ENCODE measurements at places on chromosomes 16 and 17. TPM values are rescaled to one million over a fixed set of nuclear protein-coding genes. Genes with fewer than 3 reads are reported as not detected.

SPIRE2 gene
- 0.23 TPM for total RNA-seq

USP43 gene
- 0.35 TPM for total RNA-seq

PRR35 gene
- total RNA-seq, result not detected

SGCA gene
- total RNA-seq, result 0.33 TPM

CRYM gene
- not detected for total RNA-seq

NAGPA gene
- 26.2 TPM for total RNA-seq

DNA sequence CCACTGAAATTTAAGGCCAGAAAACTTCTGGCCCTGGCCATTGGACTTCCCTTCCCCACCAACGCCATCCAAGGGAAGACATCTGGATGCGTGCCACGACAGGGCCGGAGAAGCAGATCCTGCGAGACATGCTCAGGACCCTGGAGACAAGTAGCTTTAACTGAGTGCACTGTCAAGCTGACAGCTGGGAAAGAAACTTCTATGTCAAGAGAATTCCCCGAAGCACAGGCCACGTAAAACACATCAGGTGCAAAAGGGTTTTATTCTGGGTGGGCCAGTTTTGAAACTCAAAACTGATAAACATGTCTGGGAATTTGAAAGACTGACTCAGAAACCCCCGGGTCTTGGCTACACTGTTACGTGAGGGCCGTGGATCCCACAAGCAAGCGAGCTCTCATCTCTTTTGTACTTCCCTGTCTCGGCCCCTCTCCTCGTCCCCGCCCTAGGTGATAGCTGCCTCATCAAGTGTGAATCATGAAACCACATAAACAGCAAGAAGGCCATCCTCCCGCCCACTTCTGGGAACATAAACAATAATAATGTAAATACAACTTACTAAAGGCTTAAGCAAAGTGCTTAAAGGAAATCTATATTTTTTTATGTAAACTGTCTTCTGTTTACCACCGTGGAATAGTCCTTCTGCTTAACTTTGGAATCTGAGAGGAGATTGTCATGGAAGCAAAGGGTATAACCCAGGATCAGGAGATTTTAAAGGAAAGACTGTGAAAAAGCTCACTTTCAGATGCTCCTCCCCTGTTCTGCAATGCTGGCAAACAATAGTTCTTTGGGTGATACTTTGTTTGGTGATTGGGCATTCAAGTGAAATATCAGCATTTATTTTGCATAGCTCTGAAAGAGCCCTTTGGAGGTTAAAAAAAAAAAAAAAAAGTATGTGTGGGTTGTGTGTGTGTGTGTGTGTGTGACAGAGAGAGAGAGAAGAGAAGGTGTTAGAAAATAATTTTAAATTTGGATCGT, 406.0 kb upstream of the MAF start:
- DNase-seq, result no peak

GRCh38 chr17:72751746-72752145, 340.7 kb downstream of the SLC39A11 start:
- no peak for DNase-seq

- no peak for DNase-seq
Measured at GRCh38 chr17:34547453-34548063, 31.8 kb upstream of the TMEM132E start.

- DNase-seq, result no peak
Measured at GRCh38 chr17:7732981-7733539, 15.5 kb downstream of the DNAH2 start.
